ENCODE measurements at places on chromosomes 5 and 9.

GRCh38 chr9:8718121-8718725 lies 918.6 kb upstream of the DMAC1 start:
- DNase-seq = no peak

DNA sequence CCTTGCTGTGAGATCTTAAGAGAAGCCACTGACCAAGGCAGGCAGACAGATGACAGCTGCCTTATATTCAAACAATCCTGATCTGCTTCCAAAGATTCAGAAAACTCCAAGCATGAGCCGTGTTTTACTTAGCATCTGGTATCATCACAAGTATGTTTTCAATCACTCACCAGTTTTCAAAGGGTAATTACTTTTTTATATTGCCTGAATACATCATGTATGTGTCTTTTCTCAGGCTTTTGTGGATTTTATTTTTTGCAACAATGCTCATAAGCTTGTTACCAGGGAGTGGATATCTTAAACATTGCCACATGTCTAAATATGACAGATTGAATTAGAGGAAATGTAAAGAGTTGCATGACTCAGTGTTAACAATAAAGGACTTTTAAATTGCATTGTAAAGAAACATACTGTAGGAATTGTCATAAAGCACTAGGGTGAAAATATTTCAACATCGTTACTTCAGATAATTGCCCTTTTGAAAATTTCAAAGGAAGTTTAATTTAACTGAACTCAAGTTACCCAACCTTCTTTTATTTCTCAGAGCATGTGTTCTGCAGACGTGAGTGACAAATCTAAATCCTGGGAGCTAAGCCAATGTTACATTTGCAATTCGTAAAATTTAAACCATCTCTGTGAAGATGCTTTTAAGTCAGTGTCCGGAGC lies 326.1 kb downstream of the PLK2 start:
- no peak for DNase-seq

DNA sequence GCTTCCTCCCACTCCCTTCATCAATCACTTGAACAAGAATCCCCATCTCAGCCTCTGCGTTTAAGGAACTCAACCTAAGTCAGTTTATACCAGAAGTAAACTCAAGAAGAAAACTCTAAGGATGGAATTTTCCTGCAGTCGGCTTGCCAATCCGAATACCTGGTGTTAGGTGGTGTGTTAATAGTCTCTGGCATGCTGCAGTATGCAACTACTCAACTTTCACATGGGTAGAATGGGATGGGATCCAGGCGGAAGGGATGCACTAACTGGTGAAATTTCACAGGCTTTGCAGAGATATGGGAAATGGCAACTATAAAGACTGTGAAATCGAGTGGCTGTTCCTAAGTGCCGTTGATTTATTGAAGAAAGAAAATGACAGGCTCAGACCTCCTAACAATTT lies 560.6 kb downstream of the TLE1 start:
- no peak for DNase-seq

GRCh38 chr5:17436350-17436749 lies 61.7 kb upstream of the TAF11L2 start:
- no peak for DNase-seq

- no peak for DNase-seq
These were observed 533.5 kb downstream of the RAB3C start for GRCh38 chr5:59116231-59116865.

DNA sequence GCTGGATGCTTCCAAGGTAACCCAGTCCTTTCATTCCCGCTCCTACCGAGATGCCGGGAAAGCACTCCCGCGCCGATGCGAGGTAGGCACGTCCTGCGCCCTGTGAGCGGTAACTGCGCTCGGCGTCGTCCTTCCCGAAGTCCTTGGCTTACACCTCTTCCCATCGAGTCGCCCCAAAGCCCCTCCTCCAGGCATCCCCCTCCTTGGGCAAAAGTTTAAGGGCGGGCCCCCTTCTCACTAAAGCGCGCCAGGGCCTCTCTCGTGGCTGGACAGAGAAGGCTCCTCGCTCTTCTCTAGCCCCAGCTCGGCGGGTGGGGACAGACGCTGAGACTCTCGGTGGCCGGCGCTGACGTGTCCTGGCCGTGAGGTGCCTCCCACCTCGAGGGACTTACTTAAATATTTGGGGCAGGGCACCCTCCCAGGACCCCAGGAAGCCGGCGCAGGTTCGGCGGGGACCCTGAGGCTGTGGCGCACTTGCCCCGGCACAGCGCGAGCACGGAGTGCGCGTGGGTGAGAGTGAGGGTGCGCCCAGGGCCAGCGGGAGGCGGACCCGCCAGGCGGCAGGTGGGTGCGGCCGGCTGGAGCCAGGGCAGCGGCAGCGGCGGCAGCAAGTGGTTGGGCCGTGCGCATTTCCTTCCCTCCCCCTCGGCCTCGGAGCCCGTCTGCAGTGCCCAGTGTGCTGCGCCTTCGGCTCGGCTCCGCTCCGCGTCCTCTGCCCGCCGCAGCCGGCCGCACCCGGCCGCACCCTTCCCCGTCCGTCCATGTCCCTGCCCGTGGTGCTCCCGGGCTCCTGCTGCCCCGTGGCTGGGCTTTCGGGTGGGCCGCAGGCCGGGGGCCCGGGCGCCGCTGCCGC lies at the start of gene ENTREP1:
Gene ENTREP1 (plus strand): TSS at position 667 of the 853 bp plus-strand sequence. CDS start 95 bp downstream, at position 762.
- no peak for DNase-seq

DNA sequence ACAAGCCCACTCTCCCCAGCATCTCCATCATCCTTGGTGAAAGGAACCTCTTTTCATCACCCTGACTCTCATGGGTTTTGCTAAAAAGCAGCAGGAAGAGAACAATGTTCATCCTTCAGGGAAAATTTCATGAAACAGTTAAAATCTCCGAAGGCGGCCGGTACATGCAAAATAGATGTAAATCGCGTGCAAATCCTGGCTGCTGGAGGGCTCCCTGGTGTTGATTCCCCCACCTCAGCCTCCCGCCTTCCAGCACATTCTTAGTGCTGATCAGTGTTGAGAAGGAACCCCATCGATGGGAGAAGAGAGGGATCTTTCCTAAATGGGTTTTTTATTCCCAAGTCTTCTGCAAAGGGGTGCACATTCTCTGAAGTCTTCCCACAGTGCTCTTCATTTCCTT lies 8.7 kb upstream of the GFI1B start:
- DNase-seq = no peak

- no peak for DNase-seq
These were observed 152.3 kb downstream of the KDM4C start for GRCh38 chr9:6910032-6910431.

- DNase-seq = no peak
These were observed 7.0 kb downstream of the IGFBPL1 start for GRCh38 chr9:38417003-38417945.

- DNase-seq = no peak
These were observed 119.6 kb downstream of the BOD1 start for GRCh38 chr5:173496883-173497255.

DNA sequence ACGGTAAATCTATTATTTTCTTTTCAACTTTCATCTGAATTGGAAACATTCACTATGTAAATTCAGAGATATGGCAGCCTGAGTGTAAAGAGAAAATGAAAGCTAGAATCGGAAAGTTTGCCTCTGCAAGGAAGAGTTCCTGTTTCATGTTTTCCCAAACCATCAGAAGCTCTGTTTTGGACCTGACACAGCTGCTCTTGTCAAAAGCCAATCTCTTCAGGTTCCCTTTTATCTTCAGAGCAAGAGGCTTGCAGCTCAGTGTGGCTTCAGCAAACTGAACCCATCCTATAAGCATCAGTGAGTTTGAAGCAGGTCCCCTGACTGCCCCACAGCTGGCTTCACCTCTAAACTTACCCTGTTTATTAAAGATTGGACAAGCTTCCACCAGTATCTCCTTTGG lies 1099.7 kb downstream of the DTWD2 start:
- peak; percentile 53 for DNase-seq

DNA sequence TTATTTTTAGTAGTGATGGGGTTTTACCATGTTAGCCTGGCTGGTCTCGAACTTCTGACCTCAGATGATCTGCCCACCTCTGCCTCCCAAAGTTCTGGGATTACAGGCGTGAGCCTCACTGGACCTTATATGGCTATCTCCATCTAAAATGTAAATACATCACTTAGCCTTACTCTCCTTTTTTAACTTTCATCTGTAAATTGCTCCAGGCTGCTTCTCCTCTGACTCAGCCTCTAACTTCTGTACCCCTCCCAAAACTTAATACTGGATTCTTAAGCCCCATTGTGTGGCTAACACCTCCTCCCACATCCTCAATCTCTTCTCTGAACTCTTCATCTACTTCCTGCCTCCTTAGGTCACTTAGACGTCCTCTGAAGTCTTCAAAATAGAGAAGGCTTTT lies 4.0 kb downstream of the SNX30 start:
- DNase-seq = no peak

DNA sequence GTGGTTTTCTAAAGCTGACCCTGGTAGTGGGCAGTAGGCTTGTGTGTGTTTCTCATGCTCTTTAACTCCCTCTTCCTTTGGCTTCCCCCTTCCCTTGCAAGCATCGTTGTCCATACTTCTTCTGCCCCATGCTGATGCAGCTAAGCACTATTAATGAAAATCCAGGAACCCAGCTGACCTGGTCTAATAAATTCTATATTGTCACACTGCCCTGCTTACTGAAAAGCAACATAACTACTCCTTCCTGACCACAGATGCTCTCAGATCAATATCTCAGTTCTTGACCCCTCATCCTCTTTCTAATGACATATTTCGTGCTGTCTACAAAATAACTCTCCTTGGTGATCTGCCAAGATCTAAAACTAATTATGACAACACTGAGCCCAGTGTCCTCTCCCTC lies 405.5 kb downstream of the EFNA5 start:
- DNase-seq = no peak

- DNase-seq = no peak
These were observed 28.5 kb downstream of the ANKDD1B start for GRCh38 chr5:75639535-75640311.

GRCh38 chr9:5714501-5715401 lies 85.8 kb downstream of the RIC1 start:
- no peak for DNase-seq

GRCh38 chr9:136769710-136770191 lies 5.4 kb upstream of the LCN15 start:
- no peak for DNase-seq

GRCh38 chr9:105667867-105668266 lies 5.6 kb downstream of the TAL2 start:
- no peak for DNase-seq

DNA sequence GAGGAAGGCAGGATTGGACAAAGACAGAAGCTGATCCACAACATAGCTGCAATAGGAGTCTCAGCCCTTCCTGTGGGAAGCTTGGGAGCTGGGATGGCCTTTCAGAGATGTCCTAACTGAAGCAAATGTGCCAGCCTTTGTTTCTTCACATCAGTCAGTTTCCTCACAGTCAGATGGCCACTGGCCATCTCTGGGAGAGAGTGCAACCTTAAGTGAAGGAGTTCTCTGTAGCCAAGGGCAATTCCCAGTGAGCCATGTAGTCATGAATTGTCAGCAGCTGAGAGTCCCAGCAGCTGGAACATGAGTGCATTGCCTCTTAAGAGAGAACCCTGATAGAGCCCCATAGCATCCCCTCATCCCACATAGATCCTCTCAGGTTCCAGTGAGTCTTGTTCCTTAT lies 89.1 kb upstream of the LIFR start:
- DNase-seq = no peak

DNA sequence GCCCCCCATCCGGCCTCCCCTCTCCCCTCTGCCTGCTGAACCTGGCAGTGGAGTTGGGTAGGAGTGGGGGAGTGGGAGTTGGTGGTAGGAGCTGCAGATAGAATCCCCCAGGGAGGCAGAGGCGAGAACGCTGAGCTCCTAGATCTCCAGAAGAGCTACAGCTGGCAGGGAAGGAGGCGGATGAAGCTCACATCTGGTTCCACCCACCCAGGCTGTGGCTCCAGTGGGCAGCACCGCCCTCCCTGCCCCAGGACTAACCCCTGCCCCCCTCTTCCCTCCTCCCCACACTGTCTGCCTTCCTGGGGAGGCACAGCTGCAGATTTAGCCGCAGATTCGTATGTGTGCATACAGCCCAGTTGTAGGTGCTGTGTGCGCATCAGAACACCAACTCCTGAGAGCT lies 34.2 kb downstream of the C9orf50 start:
- no peak for DNase-seq
